Natural killer cell (primary cell): ENCODE measurements at places on chromosomes 5 and 9. TPM values are rescaled to one million over a fixed set of nuclear protein-coding genes. Genes with fewer than 3 reads are reported as not detected.
A peak's percentile ranks its signal among the peaks of the same experiment; 100 is the strongest.

LCN15 gene
- total RNA-seq, result not detected

GRCh38 chr5:68344447-68345111 lies 129.0 kb downstream of the PIK3R1 start:
- no peaks in the 10 kb centered on the region for H3K27me3 ChIP-seq
- H3K36me3 ChIP-seq, result no peaks in the 10 kb centered on the region
- H3K4me3 ChIP-seq, result no peak overlapping the region
- H3K27ac ChIP-seq, result peak overlapping the region; percentile 53

SV2C gene
- total RNA-seq, result not detected

DNA sequence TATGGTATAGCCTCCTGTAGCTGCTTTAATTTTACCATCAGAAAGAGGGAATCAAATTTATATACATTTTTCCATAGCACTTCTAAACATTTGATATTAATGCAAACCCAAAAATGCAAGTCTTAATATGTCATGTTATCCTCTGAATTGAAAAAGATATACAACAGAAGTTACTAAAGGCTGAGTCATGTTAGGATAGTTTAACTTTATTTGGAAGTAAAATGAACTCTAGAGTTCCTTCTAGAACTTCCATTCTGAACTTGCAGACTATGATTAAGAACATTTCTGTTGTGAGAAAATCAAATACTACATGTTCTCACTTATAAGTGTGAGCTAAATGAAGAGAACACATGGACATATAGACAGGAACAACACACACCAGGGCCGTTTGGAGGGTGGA lies 317.3 kb upstream of the PRR16 start:
- H3K27me3 ChIP-seq, result no peaks in the 10 kb centered on the region
- no peak overlapping the region for H3K4me3 ChIP-seq
- H3K4me1 ChIP-seq, result no peaks in the 10 kb centered on the region
- DNase-seq, result no peak

PCAT7 gene
- not detected for total RNA-seq

- no peaks in the 10 kb centered on the region for H3K27me3 ChIP-seq
- H3K36me3 ChIP-seq, result no peaks in the 10 kb centered on the region
- H3K4me1 ChIP-seq, result peaks cover 23% of the 10 kb centered on the region
- H3K4me3 ChIP-seq, result no peak overlapping the region
- H3K27ac ChIP-seq, result no peak overlapping the region
- DNase-seq, result no peak
Measured at GRCh38 chr5:150142185-150142958, 13.3 kb downstream of the PDGFRB start.

DNA sequence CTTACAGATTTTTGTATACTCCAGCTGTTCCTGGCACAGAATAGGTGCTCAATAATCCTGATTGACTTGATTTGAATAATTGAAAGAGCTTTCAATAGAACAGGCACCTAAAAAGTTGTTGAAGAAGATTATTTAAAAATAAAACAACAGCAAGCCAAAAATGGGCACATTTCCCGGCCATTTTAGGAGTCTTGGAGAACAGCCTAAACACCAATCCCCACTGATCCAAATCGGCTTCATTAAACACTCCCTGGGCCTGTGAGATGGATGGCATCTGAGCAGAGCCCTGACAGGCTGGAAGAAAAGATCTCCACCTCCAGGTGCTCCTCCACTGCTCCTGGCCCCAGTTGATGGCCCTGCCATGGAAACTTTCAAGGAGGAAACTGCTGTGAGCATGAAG lies 213.3 kb downstream of the MAN2A1 start:
- H3K4me3 ChIP-seq, result no peak overlapping the region
- no peaks in the 10 kb centered on the region for H3K4me1 ChIP-seq
- no peaks in the 10 kb centered on the region for H3K27me3 ChIP-seq
- DNase-seq, result no peak

DNA sequence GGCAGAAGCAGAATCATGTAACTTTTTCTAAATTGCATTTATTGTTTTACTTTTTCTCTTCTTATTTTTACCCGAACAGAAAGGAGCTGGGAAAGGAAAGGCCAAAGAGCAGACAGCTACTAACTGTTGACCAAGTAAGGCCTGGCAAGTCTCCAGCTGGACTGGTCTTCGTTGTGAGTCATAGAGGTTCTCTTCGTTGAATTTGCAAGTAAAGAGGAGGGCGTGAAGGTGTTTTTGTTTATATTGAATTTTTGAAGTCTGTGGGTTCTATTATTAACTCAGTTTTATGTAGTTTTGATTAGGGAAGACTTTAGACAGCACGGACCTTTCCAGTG lies 416.5 kb upstream of the CCNH start:
- DNase-seq, result no peak
- no peaks in the 10 kb centered on the region for H3K4me1 ChIP-seq
- no peaks in the 10 kb centered on the region for H3K36me3 ChIP-seq
- H3K27me3 ChIP-seq, result no peaks in the 10 kb centered on the region
- no peak overlapping the region for H3K4me3 ChIP-seq
